ENCODE measurements at places on chromosomes 7 and 10.

DNA sequence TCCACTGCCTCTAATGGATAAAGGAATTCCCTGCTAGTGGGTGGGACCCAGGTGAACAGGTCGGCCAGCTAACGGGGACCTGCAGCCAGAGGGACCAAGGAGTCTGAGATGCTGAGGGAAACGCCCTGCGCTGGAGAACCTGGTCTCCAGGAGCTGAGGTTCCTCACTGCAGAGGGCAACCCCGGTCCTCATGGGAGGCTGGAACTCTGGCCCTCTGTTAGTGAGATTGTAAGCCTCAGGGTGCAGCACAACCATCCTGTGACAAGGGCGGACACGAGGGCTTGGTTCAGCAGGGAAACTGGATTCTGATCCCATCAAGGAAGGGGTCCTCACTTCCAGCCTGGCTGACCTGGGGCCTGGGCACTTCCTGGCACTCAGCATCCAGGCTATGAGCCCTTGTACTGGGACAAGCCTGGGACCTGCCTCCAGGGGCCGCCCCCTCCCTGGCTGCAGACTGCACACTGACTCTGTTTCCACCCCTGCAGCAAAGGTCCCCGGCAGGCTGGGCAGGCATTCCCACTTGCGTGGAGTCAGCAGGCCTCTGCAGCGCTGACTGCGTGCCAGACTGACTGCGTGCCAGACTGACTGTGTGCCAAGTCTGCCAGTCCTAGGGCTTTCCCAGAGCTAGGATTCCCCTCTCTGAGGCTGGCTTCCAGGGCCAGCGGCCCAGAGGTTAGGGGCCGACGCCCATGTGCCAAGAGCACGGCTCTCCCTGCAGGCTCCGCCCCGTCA lies 143.2 kb downstream of the MAPK8 start:
- no peak for DNase-seq

DNA sequence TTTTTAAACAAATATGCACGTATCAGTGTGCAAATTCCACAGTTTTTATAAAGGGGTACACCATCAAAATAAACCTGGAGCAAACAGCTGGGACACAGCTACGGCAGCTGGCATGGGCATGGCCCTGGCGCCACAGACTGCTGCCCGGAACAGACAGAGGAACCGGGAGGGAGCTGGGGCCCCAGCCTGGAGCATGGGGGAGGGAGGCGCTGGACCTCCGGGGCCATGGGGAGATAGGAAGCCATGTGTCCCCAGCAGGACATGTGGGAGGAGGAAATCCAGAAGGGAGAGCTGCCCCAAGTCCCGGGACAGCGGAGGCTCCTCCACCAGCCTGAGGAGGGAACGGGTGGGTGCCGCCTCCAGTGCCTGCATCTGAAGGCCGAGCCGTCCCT lies 180.1 kb downstream of the MAD1L1 start:
- no peak for DNase-seq

DNA sequence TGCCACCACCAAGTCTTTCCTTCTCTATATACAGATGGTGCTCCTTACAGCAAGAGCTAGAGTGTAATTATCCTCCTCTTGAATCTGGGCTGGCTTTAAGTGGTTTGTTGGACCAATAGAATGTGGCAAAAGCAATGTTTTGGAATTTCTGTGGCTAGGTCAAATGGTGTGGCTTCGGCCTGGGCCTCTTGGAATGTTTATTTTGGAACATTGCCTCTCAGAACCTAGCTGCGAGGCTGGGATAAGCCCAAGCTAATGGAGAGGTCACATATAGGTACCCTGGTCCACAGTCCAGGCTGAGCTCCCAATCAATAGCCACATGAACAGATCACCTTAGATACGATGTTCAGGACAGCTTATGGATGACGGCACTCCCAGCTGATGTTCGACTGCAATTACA lies 556.7 kb downstream of the TYW1 start:
- no peak for DNase-seq

DNA sequence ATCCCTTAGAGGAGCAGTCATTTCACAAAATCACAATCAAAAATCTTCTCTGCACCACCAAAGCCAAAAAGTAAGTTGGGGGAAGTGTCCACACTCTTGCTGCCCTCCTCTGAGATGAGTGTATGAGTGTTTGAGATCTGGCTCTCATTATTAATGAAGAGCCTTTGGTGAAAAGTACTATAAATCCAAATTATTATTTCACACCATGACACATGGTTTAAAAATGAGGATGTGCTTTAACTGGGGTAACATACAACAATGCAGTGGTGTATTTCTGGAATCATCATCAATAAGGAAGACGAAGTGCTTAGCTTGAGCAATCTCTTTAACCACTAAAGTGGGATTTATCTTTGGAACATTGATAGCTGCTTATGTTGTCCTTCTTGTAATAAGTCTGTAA lies 114.2 kb upstream of the ADAM12 start:
- DNase-seq: no peak

DNA sequence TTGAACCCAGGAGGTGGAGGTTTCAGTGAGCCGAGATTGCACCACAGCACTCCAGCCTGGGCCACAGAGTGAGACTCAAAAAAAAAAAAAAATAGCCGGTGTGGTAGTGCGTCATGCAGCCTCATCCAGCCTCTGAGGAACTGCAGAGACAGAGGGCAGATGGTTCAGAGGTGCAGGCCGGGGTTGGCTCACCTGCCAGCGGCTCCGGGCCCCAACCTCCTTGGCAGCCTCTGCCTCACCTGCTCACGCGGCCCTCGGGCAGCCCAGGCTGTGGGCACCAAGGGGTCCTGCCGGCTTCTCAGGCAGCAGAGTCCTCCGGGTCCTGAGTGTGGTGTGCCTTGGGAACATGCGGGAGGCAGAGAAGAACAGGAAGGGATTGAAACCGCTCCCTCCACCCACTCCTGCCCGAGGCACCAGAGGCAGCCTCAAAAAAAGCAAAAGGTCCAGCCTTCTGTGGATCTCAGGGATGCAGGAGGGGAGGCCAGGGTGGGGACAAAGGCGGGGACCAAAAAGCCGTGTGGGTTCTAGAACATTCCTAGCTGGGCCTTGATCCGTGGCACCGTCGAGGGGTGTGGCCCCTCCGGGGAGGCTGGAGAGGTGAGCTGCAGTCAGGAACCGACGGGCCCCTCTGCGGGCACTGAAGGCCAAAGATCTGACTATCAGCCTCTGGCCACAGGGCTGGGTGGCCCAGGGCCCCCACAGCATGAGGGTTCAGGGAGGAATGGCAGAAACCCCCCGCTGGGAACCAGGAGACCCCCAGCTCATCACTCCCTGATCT lies 55.4 kb upstream of the DNAJB6 start:
- no peak for DNase-seq

GRCh38 chr10:124288486-124288885 lies 130.2 kb downstream of the OAT start:
- no peak for DNase-seq

DNA sequence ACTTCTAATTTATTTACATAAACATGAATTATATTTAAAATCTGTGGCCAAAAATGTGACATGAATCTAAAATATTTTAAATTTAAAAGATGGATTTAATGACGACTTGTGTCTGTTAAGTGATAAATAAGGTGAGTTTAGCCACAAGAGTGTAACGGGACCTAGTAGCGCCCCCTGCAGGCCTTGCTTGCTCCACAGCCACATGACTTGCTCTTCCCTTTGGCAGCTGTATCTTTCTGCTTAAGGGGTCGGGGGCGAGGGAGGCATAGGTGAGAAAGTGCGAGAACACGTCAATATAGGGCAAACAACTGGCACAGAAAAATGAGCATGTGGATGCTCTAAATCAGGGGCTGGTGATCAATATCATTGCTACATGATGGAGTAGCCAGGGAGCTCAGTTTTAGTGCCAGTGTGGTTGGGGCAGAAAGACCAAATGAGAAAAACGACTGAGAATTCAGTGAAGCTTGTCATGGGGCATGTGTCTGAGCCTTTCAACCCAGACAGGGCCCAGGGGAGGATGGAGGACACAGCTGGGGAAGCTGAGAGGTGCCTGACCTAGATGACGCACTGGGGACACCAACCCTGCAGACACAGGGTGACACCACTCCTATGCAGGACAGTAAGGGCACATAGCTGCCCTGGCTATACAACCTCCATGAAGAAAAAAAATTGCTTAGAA lies 49.8 kb downstream of the PAXIP1 start:
- DNase-seq: peak; percentile 60

DNA sequence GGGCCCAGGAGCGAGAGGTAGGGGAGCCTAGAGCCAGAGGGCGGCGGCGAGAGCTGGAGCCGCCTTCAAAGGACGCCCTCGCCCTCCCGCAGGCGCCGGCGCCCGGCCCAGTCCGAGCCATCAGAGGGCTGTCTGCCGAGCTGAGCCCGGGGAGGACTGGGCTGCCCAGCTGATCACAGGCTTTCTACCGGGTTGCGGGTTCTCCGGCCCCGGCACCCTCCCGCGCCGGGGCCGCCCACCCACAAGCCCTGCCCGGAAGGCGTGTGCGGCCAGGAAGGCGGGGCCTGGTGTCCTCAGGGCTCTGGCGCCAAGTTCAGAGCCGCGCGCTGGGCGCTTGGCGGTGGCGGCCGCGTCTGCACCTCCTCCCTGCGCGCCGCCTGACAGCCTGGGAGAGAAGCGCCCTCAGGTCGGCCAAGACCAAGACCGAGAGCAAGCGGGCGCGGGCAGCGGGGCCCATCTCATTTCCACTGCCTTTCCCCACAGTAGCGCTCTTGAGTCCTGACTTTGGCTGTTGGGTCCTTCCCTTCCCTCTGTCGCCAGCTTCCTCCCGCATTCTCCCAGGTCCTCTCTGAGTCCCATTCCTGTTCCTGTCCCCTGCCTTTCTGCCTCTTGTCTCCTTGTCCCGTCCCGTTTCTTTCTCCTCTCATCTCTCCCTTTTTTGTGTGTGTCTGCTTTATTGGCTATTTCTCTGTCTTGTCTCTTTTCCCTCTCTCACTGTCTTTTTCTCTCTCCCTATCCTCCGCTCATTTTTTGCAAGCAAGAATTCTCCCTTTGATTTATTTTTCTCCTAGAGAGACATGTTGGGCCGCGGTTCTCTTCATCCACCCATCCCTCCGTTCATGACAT lies 60.6 kb upstream of the MSMB start:
- peak; percentile 53 for DNase-seq

DNA sequence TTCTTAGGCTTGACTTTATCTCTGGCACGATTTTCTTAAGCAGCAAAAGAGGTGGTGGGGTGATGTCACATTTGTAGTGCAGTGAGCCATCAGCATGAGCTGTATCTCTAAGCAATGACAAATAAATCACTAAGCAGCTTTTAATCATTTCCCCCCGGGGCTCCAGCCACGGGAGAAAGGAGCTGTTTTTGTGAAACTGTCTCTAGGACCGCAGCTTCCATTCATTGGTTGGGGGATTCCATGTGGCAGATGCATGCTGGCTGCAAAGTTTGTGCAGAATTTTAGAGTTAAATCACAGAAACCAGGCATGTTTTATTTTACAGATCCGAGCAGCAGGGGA lies 464 bp downstream of the KIAA1217 start:
- DNase-seq: peak; percentile 73

GRCh38 chr7:32390210-32390609 lies 100.0 kb downstream of the LSM5 start:
- no peak for DNase-seq

DNA sequence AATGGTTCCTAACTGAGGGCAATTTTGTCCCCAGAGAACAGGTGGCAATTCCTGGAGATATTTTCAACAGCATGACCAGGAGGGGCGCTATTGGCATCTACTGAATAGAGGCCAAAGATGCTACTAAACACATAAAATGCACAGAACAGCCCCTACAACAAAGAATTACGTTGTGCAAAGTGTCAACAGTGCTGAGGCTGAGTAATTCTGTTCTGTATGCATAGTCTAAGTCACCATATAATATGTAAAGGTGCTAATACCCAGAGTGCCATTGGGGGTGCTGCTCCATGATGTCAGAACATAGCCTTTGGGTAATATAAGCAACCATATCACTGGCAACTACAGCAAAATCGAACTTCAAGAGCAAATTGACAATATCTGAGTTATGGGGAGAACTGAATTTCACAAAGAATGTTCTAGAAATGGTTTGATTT lies 213.3 kb upstream of the PHYHIPL start:
- no peak for DNase-seq

- no peak for DNase-seq
Observed at GRCh38 chr7:141495057-141495456, 56.2 kb upstream of the AGK start.

DNA sequence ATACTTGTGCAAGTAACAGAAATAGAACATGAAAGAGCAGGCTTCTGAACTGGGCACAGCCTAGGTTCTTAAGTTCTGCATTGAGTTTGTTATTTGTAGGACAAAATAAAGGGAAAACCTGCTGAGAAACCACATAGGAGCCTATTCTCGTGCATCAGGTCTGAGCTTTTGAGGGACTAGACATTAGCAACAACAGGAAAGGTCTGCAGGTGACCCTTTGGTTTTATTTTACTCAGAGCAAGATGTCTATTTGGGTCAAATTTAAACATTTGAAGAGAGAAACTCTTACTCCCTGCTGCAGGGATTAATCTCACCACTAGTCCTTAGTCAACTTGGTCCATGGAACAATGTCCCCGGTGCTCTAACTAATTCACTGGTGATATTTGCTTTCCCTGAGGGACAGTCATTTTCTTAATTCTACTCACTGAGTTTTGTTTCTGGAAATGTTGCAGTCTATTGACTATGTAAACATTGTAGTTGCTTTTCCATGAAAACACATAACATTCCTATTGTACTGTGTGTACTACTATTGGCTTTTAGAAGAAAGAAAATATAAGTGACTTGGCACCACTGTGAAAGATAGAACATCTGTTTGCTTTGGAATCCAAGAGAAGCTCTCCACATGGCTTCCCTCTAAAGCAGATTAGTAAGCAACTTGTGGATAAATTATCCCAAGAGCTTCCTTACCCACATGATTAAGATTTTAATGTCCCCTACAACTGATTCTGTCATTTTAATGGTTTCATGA lies 108.2 kb downstream of the CHRM2 start:
- DNase-seq: no peak

All from activated CD4-positive, alpha-beta T cell treated with anti-CD3 and anti-CD28 coated beads, Interleukin-2, amount 50 U/mL, for 16 hours (primary cell).